A549 treated with DMSO at 1 μM for 4 hours (cell line): ENCODE measurements at places on chromosomes 1 and 21. TPM values are rescaled to one million over a fixed set of nuclear protein-coding genes. Genes with fewer than 3 reads are reported as not detected.

Gene AXDND1
- total RNA-seq: 0.24 to 0.71 TPM (median 0.43 TPM) in 5 replicates

Gene NPPA
- not detected in 5 replicates for total RNA-seq

Gene ATP1A2
- 0.02 to 0.06 TPM (median 0.03 TPM) in 3 of 5 replicates, not detected in the others for total RNA-seq

Gene HTR6
- total RNA-seq: 0.07 to 0.18 TPM (median 0.17 TPM) in 5 replicates

Gene LHX4
- 0.39 to 0.65 TPM (median 0.46 TPM) in 5 replicates for total RNA-seq

Gene KCNN3
- total RNA-seq: 0.06 to 0.25 TPM (median 0.11 TPM) in 5 replicates

Gene HEYL
- 2.9 to 3.5 TPM (median 3.1 TPM) in 5 replicates for total RNA-seq

Gene MATN1
- total RNA-seq: 0.10 to 0.12 TPM (median 0.11 TPM) in 4 of 5 replicates, not detected in the other

Gene TCP10L
- 0.40 to 1.2 TPM (median 0.59 TPM) in 5 replicates for total RNA-seq

Gene BARHL2
- not detected in 5 replicates for total RNA-seq

Gene TRPM2
- total RNA-seq: 5.9 to 12.8 TPM (median 9.0 TPM) in 5 replicates

Gene TRABD2B
- total RNA-seq: 0.20 to 0.72 TPM (median 0.34 TPM) in 5 replicates

Gene MYCL
- total RNA-seq: 1.1 to 1.6 TPM (median 1.3 TPM) in 5 replicates

Gene C1orf94
- total RNA-seq: not detected in 5 replicates

Gene SAMD11
- total RNA-seq: 17.3 to 36.9 TPM (median 28.0 TPM) in 5 replicates

Gene NES
- total RNA-seq: 1.4 to 1.8 TPM (median 1.6 TPM) in 5 replicates

Gene EPHB2
- total RNA-seq: 47.0 to 65.1 TPM (median 55.2 TPM) in 5 replicates

Gene KRTAP13-2
- not detected in 5 replicates for total RNA-seq

Gene NEK2
- total RNA-seq: 40.4 to 53.0 TPM (median 49.2 TPM) in 5 replicates

Gene CHODL
- total RNA-seq: not detected in 5 replicates

Gene ZCCHC17
- total RNA-seq: 23.5 to 26.6 TPM (median 24.0 TPM) in 5 replicates
